ENCODE measurements at places on chromosomes 13 and 19. TPM values are rescaled to one million over a fixed set of nuclear protein-coding genes. Genes with fewer than 3 reads are reported as not detected.

Gene ATP8B3
- 1.4 TPM for total RNA-seq

Gene ZNF429
- total RNA-seq: 6.0 TPM

Gene FCAR
- total RNA-seq: not detected

Gene MIR17HG
- 2.2 TPM for total RNA-seq

Gene IFNL2
- total RNA-seq: not detected

Gene MBNL2
- total RNA-seq: 73.9 TPM

Gene MICOS13
- 45.6 TPM for total RNA-seq

Gene IRGC
- not detected for total RNA-seq
